ENCODE measurements at places on chromosomes 4 and X.

DNA sequence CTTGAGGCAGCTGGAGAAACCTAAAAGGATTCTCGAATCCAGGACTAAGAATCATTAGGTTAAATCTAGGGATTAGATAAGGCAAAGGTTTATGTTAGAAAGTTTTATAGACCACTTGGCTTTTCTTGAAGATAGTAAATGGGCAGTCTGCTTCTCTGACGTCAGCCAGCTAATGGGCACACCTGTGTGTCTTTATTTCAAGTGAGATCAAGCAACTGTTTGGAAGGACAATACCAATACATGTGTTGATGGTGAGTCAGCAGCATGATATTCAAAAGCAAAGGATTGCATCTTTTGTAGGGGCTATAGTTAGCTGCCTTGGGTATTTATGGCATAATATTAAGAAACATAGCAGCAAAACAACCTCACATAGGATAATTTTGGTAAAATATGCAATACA is 46.5 kb upstream of the GRPR start:
- no peak for DNase-seq

- DNase-seq = no peak
These were observed 278.9 kb downstream of the INPP4B start for GRCh38 chr4:142567199-142567598.

- no peak for DNase-seq
These were observed 221.6 kb upstream of the LCORL start for GRCh38 chr4:18242919-18243693.

- DNase-seq = no peak
These were observed 341.2 kb upstream of the BOD1L1 start for GRCh38 chr4:13968723-13969122.

GRCh38 chrX:139533444-139533843 is 2.9 kb downstream of the F9 start:
- no peak for DNase-seq

GRCh38 chrX:132837126-132837525 is 121.3 kb downstream of the HS6ST2 start:
- DNase-seq = peak; percentile 14

- DNase-seq = no peak
These were observed 346.4 kb downstream of the ZNF674 start for GRCh38 chrX:46198858-46199257.

DNA sequence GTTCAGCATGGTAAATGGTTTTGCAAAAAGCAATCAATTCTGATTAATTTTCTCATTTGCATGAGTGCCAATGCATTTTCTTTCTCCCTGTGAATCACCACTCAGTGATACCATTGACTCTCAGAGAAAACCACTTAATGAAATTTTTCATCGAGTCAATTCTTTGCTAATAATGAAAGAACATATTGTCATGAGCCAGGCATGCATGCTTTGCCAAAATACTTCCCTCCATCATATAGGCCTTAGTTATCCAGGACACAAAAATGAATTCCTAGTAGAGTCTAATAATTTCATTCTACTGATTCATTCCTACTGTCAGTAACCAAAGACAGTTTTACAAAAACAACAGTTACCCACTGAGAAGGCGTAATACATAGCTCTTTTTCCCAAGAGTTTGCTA is 680.0 kb downstream of the TRIML1 start:
- peak; percentile 7 for DNase-seq

DNA sequence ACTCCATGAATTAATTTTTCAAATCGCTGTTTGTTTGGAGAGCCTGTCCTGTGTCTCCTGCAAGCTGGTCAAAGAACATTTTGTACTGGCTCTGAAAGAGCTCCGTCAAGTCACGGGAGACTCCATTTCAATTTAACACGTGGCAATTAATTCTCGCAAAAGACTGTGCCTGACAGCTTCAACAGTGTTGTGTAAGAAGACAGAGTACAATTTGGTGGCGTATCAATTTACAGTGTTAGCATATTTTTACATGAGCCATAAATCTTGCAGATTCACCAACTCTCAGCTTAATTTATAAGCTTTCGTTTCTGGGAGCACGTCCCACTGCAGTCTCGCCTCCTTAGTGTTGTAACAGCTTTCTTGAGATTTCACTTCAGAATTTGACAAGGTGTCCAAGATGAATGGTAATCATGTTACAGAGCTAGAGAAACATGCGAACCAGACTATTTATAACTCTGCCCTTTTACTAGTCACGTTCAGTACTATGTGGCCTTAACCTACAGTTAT is 70.8 kb downstream of the RWDD4 start:
- DNase-seq = peak; percentile 59

DNA sequence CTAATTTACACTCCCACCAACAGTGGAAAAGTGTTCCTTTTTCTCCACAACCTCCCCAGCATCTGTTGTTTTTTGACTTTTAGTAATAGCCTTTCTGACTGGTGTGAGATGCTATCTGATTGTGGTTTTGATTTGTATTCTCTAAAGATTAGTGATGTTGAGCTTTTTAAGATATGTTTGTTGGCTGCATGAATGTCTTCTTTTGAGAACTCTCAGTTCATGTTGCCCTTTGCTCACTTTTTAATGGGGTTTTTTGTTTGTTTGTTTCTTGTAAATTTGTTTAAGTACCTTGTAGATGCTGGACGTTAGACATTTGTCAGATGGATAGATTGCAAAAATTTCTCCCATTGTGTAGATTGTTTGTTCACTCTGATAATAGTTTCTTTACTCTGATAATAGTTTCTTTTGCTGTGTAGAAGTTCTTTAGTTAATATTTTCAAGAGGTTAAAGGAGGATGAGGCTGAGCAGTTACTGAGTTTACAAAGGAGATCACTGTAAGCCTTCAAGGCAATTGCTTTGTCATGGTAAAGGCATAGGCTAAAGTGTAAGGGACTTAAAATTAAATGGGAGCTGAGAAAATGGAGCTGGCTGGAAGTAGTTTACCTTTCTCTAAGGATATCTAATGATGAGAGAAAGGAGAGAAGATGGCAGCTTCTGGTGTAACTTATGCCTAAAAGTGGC is 323.4 kb downstream of the PCDH7 start:
- no peak for DNase-seq

DNA sequence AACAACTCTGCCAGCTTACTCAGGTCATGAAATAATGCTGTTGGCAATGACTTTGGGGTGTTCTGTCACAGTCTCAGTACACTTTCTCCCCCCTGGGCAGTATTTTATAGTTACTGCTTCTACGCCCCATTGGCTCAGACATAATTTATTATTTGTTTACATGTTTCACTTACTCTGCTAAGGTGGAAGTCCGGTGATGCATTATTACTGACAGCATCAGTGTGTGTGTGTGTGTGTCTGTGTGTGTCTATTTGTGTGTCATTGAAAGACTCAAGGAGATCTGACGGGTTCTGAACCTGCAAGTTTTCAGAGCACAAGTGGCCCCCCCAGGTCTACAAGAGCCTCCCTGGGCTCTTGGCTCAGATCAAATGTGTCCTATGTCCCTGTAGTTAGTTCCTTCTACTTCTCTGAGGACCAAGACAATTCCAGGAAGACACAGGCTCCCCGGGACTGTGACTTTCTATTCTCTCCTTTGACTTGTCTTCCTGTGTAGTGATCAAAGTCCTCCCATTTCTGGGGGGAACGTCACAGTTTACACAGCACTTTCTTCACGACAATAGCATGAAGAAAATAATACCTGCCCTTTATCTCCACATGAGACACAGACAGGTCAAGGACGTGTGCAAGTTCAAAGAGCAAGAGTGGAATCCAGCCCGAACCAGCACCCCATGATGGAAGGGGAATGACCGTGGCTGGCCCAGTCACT is 283.7 kb upstream of the GATB start:
- no peak for DNase-seq

DNA sequence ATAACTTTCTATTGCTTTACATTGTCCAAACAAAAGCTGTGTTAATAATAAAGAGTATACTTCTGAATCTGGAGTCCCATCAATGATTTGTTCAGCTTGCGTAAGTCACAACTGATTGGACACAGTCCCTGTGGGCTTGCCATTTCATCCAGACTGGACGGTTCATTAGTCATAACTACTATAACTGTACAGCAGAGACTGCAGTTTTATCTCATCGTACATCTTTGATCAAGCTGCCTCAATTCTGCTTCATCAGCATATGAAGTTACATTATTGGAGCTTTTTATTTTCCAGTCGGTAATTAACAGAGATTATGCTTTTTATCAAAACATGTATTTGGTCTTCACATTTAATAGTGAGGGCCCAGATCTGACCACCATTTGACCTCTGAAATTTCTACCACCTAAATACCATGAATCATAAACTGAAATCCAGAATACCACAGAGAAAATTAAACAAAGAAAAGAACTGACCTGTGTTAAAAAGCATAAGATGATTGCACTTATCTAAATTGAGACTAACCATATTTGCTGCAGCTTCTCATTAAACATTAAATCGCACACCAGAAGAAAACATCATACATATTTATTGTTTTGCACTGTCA is 12.5 kb upstream of the MAB21L2 start:
- no peak for DNase-seq

GRCh38 chr4:79575709-79576428 is 167.8 kb upstream of the GK2 start:
- DNase-seq = no peak

- DNase-seq = no peak
These were observed 32.4 kb upstream of the CCNG2 start for GRCh38 chr4:77124576-77124975.

GRCh38 chr4:102036619-102037376 is 246.3 kb downstream of the BANK1 start:
- DNase-seq = peak; percentile 20

GRCh38 chr4:54256491-54257486 is 27.7 kb downstream of the PDGFRA start:
- DNase-seq = no peak

GRCh38 chr4:89829470-89830138 is 7.4 kb downstream of the SNCA start:
- no peak for DNase-seq

GRCh38 chr4:125741825-125742452 is 427.2 kb downstream of the FAT4 start:
- DNase-seq = peak; percentile 50

DNA sequence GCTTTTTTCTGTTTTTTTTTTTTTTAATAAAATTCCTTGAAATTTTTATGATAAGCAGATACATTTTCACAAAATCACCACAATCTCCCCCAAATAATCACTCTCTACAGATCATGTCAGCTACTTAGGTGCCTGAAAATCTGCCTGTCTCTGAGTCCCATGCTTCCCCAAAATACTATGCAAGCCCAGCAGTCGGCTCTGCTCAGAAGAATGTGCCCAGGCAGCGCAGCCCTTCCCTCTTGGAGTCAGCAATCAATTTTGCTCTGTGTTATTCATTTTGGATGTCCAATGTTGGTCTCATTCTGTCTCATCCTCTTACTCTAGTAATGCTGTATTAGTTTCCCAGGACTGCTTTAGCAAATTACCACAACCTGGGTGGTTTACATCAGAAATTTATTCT is 24.9 kb upstream of the C1QTNF7 start:
- DNase-seq = no peak

GRCh38 chr4:42150653-42151567 is 1.5 kb downstream of the BEND4 start:
- peak; percentile 8 for DNase-seq

DNA sequence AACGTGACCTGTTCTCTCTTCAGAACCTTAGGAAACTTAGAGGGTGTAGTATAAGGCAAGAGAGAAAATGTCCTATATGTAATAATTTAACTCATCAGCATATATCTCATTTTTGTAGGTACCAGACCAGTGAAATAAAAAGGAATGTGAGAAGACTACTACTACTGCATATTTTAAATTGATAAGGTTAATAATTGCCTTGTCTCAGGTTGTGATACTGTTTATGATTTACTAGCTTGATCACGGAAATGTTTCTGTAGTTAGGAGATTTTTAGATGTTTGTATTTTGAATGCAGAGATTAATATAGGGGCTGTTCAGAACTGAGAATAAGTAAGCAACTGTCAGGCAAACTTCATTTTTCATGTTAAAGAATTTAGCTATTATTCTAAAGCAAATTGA is 1563.4 kb downstream of the C4orf33 start:
- DNase-seq = no peak

- DNase-seq = no peak
These were observed 287.2 kb upstream of the CT83 start for GRCh38 chrX:116749943-116750342.

GRCh38 chrX:2894885-2895292 is 34.2 kb downstream of the ARSD start:
- no peak for DNase-seq

DNA sequence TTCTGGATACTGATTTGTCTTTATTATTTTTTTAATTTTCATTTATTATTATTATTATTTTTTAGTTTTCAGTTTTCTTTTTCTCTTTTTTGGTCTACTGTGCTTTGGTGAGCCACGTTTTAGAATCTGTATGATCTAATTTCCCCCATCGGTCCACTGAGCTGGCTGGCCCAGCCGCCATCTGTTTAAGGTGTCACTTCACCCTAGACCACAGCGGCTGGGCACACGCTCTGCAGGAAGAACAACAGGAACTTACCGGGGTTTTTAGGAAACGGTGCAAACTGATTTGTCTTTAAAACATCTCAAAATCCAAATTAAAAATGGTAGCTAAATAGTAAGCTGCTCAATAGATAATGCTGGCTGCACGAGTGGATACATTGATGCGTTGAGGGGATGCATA is 48.8 kb upstream of the AMOT start:
- DNase-seq = no peak

GRCh38 chrX:39502486-39502885 is 595.3 kb downstream of the BCOR start:
- no peak for DNase-seq

DNA sequence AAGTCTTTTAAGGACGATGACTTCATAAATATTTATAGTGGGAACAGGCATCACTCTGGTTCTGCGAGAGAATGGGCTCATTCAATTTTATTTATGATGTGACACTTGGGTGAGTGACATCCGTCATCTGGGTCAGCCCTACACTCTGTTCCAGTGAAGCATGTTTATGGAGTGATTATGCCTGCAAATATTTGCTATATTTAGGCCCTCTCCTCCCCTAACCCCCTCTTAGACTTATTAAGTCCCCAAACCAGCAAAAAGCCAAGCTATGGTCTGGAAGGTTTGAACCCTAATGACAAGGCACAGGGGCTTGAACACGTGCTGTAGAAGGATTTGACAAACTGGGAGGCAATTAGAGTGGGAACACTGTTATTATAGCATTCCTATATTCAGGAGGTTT is 55.9 kb downstream of the C4orf51 start:
- DNase-seq = no peak

GRCh38 chrX:38277802-38278201 is 49.5 kb downstream of the RPGR start:
- DNase-seq = no peak

GRCh38 chr4:10811991-10812390 is 127.4 kb upstream of the CLNK start:
- DNase-seq = no peak

- DNase-seq = no peak
These were observed 114.3 kb downstream of the DCK start for GRCh38 chr4:71107726-71108125.

DNA sequence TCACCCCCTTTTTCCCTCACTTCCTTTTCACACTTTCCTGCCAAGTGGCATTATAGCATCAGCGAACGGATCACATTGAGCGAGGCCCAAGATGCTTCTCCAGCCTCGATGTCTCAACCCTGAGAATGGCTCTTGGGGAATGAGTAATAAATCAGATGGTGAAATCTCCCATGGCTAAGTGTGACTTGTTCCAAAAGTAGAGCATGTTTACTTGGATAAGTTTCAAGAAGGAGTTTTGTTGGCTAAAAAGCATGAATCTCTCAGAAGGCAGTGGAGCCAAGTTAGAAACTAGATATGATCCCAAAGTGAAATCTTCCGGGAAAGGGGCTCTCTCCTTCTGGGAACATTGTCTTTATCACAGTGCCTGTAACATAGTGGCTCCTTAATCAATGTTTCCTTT is 316.3 kb downstream of the CAMK2D start:
- peak; percentile 67 for DNase-seq

GRCh38 chr4:14524276-14524675 is 478.0 kb upstream of the CPEB2 start:
- DNase-seq = no peak
